ENCODE measurements at places on chromosomes 2 and 18. TPM values are rescaled to one million over a fixed set of nuclear protein-coding genes. Genes with fewer than 3 reads are reported as not detected.

DNA sequence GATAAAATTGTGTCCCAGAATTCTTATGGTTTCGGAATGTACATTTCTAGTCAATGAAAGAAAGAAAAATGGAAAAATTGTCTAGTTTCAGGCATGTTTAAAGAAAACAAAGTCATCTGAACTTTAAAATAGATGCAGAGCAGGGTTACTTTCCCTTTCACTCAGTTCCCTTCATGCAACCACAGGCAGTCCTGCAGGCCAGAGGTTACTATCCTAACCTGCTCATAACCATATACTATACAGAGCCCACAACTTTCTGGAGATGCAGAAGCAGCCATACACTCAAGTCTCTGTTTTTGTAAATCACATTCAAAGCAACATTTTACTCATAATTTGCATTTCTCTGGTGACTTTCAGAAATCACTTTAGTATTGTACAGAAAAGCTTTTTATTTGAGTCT, 690.3 kb downstream of the MBD2 start:
- no peak overlapping the region for H3K4me3 ChIP-seq
- no peaks in the 10 kb centered on the region for H3K4me1 ChIP-seq
- H3K27ac ChIP-seq: no peak overlapping the region

Gene SERPINB5
- total RNA-seq: not detected

- peaks cover 8% of the 10 kb centered on the region for H3K4me1 ChIP-seq
- no peak overlapping the region for H3K27ac ChIP-seq
- no peak overlapping the region for H3K4me3 ChIP-seq
Observed at GRCh38 chr2:96903318-96903717, 33.4 kb upstream of the SEMA4C start.

- H3K4me3 ChIP-seq: no peak overlapping the region
- H3K27me3 ChIP-seq: no peaks in the 10 kb centered on the region
- DNase-seq: no peak
- H3K4me1 ChIP-seq: no peaks in the 10 kb centered on the region
Observed at GRCh38 chr2:46471019-46471583, 8.3 kb upstream of the TMEM247 start.

DNA sequence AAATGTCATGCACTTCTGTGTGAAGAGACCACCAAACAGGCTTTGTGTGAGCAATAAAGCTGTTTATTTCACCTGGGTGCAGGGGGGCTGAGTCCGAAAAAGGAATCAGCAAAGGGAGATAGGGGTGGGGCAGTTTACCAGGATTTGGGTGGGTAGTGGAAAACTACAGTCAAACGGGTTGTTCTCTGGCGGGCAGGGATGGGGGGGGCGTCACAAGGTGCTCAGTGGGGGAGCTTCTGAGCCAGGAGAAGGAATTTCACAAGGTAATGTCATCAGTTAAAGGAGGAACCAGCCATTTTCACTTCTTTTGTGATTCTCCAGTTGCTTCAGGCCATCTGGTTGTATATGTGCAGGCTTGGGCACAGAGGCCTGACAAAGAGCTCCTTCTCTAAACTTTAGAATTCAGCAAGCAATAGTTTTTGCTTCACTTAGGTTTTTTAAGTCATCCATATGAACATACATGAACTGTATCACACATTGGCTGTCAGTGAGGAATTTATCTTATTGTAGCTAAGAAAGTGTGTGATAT, 17.5 kb upstream of the ALPK2 start:
- DNase-seq: no peak
- peaks cover 18% of the 10 kb centered on the region for H3K4me1 ChIP-seq
- H3K27ac ChIP-seq: no peak overlapping the region
- H3K27me3 ChIP-seq: no peaks in the 10 kb centered on the region

GRCh38 chr2:121635371-121635770, 13.9 kb downstream of the CLASP1 start:
- H3K27ac ChIP-seq: no peak overlapping the region
- no peak for DNase-seq
- no peak overlapping the region for H3K4me3 ChIP-seq
- no peaks in the 10 kb centered on the region for H3K27me3 ChIP-seq
- no peaks in the 10 kb centered on the region for H3K36me3 ChIP-seq

GRCh38 chr2:71952572-71953188, 195.0 kb downstream of the CYP26B1 start:
- no peaks in the 10 kb centered on the region for H3K4me1 ChIP-seq
- H3K27me3 ChIP-seq: peaks cover 6% of the 10 kb centered on the region
- no peak for DNase-seq

GRCh38 chr2:158667586-158667985, 127.5 kb upstream of the DAPL1 start:
- no peak overlapping the region for H3K4me3 ChIP-seq
- DNase-seq: no peak
- H3K4me1 ChIP-seq: no peaks in the 10 kb centered on the region
- no peaks in the 10 kb centered on the region for H3K27me3 ChIP-seq
- H3K36me3 ChIP-seq: peaks cover 25% of the 10 kb centered on the region
- H3K27ac ChIP-seq: no peak overlapping the region

GRCh38 chr2:35294636-35295263, 1060.8 kb upstream of the CRIM1 start:
- H3K4me3 ChIP-seq: no peak overlapping the region
- no peaks in the 10 kb centered on the region for H3K36me3 ChIP-seq
- H3K4me1 ChIP-seq: no peaks in the 10 kb centered on the region
- no peak overlapping the region for H3K27ac ChIP-seq

DNA sequence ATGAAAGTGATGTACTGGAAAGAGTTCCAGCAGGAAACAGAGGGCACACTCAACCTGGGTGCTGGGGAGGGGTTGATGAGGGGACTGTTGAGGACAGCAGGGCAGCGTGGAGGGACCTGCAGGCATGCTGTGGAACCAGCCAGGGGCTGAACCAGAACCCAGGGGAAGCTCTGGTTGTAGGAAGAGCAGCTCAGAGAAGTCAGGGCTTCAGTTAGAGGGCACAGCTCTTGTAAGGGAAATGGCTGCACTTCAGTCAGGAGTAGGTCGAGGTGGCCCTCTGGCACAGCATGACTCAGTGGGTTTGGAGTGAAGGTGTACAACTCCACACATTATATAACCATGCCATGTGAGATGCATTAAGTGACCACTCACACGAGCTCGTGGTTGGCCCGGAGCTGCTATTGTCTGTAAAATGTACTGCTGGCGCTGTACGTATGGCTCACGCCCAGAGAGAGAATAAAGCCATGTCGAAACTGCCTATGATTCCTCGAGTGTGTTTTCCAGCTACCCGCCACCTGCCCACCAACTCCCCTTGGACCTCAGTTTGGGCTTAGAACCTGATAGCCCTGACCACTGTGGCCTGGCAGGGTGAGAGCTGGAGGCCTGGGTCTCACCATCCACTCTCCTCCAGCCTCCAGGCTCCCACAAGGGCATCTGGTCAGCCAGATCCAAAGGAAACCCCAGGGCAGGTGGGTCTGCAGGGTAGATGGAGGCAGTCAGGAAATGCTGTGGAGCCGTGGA, 136.5 kb upstream of the HS6ST1 start:
- H3K4me1 ChIP-seq: no peaks in the 10 kb centered on the region
- H3K36me3 ChIP-seq: no peaks in the 10 kb centered on the region
- H3K27ac ChIP-seq: no peak overlapping the region
- H3K27me3 ChIP-seq: peaks cover 7% of the 10 kb centered on the region
- no peak for DNase-seq
- H3K4me3 ChIP-seq: no peak overlapping the region

Gene STEAP3
- not detected for total RNA-seq

GRCh38 chr18:48033790-48034650, 103.6 kb upstream of the SMAD2 start:
- H3K27me3 ChIP-seq: no peaks in the 10 kb centered on the region
- DNase-seq: no peak
- H3K4me3 ChIP-seq: no peak overlapping the region
- H3K36me3 ChIP-seq: no peaks in the 10 kb centered on the region

DNA sequence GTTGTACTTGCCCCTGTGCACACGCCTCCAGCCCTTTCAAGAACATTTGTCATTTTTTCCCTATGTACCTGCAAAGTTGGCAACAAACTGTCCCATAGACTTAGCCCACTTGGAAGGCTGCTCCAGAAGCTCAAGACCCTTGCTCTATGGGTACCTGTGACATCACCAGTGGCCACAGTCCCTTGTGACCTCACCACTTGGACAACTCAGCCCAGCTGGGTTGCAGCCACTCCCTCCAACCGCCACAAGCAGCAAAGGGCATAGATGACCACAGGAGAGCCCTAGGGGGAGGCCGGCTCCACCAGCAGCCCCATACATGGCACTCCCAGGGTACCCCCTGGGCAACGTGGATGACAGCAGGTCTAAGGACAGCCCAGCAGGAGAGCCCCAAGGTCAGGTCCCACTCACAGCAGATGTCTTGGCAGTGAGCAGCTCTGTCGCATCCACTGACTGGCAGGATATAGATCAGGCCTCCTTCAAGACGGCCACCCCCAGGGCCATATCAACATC, at the start of gene TEX44:
Gene TEX44, plus strand, starts transcription at position 229 of the 510 bp plus-strand sequence. Its CDS starts 88 bp downstream, at position 317.
- no peak for DNase-seq
- H3K4me3 ChIP-seq: no peak within 1 kb of the TSS
- no peaks in the 10 kb centered on the region for H3K4me1 ChIP-seq
- no peak within 1 kb of the TSS for H3K27ac ChIP-seq

Gene CTAGE1
- total RNA-seq: not detected

Gene EFHD1
- total RNA-seq: not detected

Gene VPS54
- 9.5 TPM for total RNA-seq

Gene CIB4
- total RNA-seq: not detected

Gene KLHL14
- not detected for total RNA-seq

DNA sequence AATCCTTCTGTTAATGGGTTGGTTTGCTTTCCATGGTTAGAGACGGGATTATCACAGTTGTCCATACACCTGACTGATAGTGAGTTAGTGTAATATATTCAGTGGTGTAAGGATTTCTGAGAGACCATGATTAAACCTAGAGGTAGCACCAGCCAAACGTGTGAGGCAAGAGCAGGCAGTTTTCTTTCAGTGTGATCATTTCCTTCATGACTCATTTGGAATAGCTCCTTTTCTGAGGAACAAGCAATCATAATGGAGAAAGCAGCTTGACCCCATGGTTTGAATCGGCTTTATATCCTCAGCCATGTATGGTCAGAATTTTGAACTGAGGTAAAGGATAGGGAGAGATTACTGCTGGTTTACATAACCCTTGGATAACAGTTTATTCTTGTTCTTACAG, 2.9 kb downstream of the MXD1 start:
- DNase-seq: no peak
- no peak overlapping the region for H3K4me3 ChIP-seq
- no peaks in the 10 kb centered on the region for H3K27me3 ChIP-seq
- H3K27ac ChIP-seq: no peak overlapping the region
- peaks cover 15% of the 10 kb centered on the region for H3K4me1 ChIP-seq

GRCh38 chr2:127508631-127509034, 17.7 kb downstream of the IWS1 start:
- H3K27me3 ChIP-seq: no peaks in the 10 kb centered on the region
- H3K27ac ChIP-seq: no peak overlapping the region
- no peak for DNase-seq
- H3K4me1 ChIP-seq: peaks cover 9% of the 10 kb centered on the region
- H3K4me3 ChIP-seq: no peak overlapping the region

DNA sequence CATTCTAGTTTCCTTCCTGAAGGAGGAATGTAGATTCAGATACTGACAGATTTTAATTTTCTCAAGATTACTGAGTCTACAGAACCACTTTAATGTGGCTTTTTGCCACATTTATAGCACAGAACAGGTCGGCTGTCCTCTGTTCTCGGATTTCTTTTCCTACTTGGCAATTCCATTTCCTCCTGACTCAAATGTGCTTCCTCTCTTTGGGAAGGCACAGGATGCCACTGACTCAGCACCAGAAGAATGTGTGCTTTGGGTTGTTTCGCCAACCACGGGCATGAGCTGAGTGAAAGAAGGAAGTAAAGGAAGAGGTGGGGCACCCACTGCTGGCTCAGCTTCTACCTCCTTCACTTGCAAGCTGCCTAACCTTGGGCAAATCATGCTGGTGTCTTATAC, 970.6 kb upstream of the ACVR2A start:
- H3K27me3 ChIP-seq: no peaks in the 10 kb centered on the region
- no peak for DNase-seq
- H3K4me3 ChIP-seq: no peak overlapping the region
- no peaks in the 10 kb centered on the region for H3K36me3 ChIP-seq

- no peaks in the 10 kb centered on the region for H3K27me3 ChIP-seq
- H3K4me3 ChIP-seq: no peak overlapping the region
- no peaks in the 10 kb centered on the region for H3K36me3 ChIP-seq
- H3K4me1 ChIP-seq: no peaks in the 10 kb centered on the region
- no peak for DNase-seq
- H3K27ac ChIP-seq: no peak overlapping the region
Observed at GRCh38 chr18:72233106-72233505, 311.0 kb downstream of the CBLN2 start.

Gene KCNG3
- total RNA-seq: 0.49 TPM

- no peaks in the 10 kb centered on the region for H3K27me3 ChIP-seq
- H3K4me3 ChIP-seq: no peak overlapping the region
- peaks cover 7% of the 10 kb centered on the region for H3K4me1 ChIP-seq
Observed at GRCh38 chr2:70341477-70341765, 39.6 kb upstream of the FAM136A start.

DNA sequence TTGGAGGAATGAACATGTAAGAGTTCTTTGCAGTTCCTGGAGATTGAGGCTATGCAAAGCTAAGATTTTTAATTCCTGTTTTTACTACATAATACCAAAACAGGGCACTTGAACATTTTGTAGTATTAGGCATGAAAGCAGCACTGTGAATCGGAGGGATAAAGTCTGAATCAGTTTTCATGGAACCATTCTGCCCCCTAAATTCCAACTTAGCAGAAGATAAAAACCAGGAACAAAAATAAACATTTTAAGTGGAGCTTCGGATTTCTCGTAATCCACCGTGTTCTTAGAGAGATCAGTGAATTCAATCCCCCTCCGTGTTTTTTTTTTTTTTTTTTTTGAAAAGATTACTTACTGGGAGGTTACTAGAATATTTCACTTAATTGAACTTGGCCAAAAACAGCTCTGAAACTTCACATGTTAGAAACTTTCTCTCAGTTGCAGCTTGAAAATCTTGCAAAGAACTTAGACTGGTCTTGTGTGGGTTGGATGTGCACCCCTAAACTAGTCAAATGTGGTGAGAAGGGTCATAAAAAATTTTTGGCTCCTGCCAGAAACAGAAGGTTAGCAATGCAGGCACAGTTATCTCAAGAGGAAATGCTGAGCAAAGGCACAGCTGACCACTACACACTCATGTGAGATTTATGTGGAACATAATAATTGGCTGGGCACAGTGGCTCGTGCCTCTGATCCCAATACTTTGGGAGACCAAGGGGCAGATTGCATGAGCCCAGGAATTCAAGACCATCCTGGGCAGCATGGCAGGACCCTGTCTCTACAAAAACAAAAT, 145.4 kb upstream of the RNF152 start:
- H3K4me1 ChIP-seq: no peaks in the 10 kb centered on the region
- no peaks in the 10 kb centered on the region for H3K27me3 ChIP-seq
- no peak overlapping the region for H3K27ac ChIP-seq
- no peaks in the 10 kb centered on the region for H3K36me3 ChIP-seq
- H3K4me3 ChIP-seq: no peak overlapping the region
- no peak for DNase-seq

Gene SCTR
- not detected for total RNA-seq

GRCh38 chr18:59054496-59055287, 85.0 kb upstream of the SEC11C start:
- H3K36me3 ChIP-seq: no peaks in the 10 kb centered on the region
- no peak for DNase-seq
- H3K4me1 ChIP-seq: no peaks in the 10 kb centered on the region
- H3K4me3 ChIP-seq: no peak overlapping the region

Gene MAP3K19
- not detected for total RNA-seq

Data from CD4-positive, alpha-beta T cell (primary cell).